Stimulated activated CD4-positive, alpha-beta T cell treated with anti-CD3 and anti-CD28 coated beads, Interleukin-4, amount 100 ng/mL, for 4 hours (primary cell): ENCODE measurements at places on chromosomes 1 and 21.

DNA sequence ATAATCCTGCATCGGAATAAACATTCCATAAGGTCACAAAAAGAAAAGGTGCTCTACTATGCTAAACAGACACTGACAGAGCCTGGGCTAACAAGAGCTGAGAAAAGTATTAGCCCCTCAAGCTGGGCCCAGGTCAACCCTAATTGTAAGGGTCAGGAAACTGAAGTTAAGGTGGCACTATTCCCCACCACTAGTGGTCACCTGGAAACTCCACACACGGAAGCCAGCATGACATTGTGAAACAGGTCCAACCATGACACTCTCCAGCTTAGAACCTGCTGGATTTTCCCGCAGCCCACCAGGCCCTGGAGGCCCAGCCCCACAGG lies 1.2 kb downstream of the PTTG1IP start:
- DNase-seq = no peak

- DNase-seq = no peak
These were observed 151.5 kb downstream of the CLEC20A start for GRCh38 chr1:178345238-178345637.

DNA sequence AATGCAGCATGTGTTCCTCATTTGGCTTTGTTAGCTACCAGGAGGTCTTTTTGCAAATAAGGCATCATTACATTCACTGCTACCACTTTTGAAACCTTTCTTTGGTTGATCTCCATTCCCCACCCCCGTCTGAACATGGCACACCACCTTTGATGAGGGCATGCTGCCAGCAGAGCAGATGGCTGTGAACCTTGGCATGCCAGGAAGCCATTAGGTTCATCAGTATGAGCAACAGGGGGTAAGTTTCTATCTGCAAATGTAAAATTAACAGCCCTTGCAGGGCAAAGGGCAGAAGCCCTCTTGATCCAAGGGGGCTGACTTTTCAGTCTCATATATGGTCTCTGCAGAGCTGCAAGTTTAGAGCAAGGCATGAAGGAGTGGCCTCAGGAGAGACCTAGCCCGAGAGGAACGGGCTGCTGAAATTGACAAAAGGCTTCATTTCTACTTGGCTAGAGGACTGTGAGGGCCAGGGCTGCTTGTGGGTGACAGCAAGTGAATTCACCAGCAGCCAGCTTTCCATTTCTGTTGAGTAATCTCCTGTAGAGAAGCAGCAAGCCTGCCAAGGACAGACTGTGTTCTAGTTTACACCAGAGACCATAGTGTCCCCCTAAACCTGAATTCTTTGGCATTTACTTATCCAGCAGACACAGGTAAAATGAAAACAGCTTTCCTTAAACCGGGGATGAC lies 127.9 kb downstream of the ZNF326 start:
- DNase-seq = no peak

GRCh38 chr1:199687321-199687720 lies 340.2 kb upstream of the NR5A2 start:
- no peak for DNase-seq

DNA sequence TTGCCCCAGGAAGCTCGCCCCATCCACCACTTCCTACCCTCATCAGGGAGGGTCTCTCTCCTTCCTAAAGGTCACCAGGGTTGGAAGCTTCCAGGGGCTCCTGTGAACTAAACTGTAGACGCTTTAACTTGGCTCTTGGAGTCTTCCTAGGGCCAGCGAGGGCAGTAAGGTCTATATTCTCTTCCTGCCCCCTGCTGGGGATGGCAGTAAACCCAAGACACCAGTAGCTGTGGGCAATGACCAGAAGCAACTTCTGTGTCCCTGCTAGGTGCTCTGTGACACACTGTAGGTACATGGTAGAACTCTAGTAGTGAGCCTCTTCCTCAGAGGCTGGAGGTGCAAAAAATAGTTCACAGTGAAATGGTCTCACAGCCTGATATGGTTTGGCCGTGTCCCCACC lies 30.0 kb downstream of the KCND3 start:
- no peak for DNase-seq

- no peak for DNase-seq
These were observed 14.5 kb downstream of the HHAT start for GRCh38 chr1:210342986-210343780.

- DNase-seq = peak; percentile 22
These were observed 51.7 kb downstream of the RASSF5 start for GRCh38 chr1:206558794-206559671.

DNA sequence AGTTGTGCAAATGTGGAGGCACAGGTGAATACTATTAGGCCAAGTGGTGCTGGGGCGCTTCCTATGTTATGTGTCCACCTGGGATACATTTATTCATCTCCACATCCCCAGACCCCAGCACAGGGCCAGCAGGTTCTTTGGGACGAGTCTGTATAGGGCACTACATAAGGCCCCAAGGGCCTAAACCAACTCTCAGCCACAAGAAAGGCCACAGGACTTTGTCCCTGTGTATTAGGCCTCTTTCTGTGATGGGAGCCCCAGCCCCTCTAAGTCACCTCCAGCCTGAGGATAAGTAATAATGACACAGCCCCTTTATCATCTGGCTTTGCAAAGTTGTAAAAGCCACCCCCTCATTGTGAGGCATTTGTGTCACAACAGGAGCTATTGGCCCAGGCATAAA lies 79.2 kb upstream of the CD1D start:
- DNase-seq = no peak

- no peak for DNase-seq
These were observed 12.3 kb downstream of the OLFML3 start for GRCh38 chr1:113991467-113991997.

GRCh38 chr1:212113706-212114105 lies 78.2 kb downstream of the DTL start:
- DNase-seq = no peak

DNA sequence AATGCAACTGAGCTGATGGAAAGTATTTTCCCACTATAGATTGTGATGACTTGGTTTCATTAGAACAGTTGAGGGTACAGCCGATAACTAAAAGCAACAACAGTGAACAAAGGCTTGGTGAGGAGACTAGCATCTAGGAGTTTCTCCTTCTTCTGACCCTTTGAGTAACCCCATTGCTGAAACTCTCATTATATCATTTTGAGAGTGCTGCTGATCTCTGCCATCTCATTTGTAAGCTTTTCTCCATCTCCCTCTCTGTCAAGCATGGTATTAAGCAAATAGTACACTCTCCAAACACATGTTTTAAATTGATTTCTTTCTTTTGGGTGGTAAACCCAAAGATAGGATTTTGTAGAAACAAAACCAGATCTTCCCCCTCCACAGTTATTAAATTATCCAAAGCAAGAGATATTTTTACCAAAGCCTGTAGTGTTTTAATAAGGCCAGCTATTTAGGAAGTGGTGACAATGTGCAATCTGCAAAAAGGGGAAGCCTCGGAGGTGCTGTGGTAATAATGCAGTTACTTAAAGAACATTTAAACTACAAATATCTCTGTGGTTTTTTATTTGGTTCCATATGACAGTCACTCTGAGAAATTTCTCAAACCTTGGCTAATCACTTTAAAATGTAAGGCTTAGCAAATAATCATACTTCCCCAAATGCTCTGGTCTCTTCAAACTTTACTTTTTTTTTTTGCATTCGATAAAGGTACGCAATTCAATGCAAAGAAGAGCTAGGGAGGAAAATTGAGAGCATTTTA lies 287.5 kb downstream of the HLX start:
- no peak for DNase-seq

- no peak for DNase-seq
These were observed 2.1 kb downstream of the SIPA1L2 start for GRCh38 chr1:232627645-232628334.

- DNase-seq = no peak
These were observed 56.7 kb upstream of the CD55 start for GRCh38 chr1:207264663-207265252.

DNA sequence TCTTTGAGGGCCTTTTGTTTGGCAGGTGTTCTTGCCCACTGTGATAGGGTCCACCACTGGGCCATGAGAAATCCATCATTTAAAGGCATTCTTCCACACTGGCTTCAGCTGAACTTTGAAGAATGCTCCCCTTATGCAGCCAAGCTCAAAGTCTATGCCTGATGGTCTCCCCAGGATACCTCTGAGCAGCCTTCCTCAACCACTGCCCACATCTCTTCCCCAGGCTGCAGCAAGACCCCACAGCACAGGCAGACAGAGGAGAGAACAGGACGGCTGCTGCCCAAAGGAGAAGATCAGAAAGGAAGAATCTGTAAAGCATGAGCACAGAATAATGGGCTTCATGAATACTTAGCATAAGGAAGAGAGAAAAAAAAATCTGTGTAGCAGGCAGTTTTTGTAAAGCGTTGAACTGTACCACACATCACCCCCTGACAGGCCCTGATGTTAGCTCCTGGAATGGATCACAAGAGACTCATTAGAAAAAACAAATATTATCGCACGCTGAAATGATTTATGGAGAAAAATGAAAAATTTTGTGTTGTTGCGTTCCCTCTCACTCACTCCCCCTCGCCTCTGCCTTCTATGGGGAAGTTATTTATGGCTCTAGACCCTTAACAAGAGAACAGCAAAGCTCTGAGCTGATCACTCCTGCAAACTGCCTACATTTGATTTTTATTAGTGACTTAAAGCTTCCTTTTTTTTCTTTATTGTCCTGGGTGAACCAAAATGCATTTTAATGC lies 134.1 kb downstream of the TMEM53 start:
- no peak for DNase-seq

- DNase-seq = no peak
These were observed 7.9 kb downstream of the RNU5D-1 start for GRCh38 chr1:44723064-44723463.

GRCh38 chr1:184823080-184823479 lies 68.4 kb upstream of the EDEM3 start:
- DNase-seq = no peak
